ENCODE measurements at places on chromosomes 2 and 18.

- no peak for DNase-seq
These were observed 1.2 kb downstream of the ATG9A start for GRCh38 chr2:219228041-219228910.

DNA sequence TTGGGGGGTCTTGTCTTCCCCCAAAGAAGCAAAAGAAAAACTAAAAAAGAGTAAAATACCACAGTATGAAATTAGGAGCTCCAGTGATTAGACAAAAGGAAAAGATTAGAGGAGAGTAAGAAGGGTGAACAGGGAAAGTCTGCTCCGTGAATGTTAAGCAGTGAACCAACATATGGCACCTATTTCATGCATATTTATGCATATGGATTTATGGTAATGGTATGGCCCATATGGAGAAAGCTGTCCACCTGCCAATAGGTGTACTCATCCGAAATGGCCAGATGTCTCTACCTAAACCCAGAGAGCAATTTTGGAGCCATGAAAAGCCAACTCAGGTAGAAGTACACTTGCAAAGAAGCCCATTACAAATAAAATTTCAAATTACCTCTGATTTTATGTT, 404.0 kb upstream of the RAB6C start:
- DNase-seq: no peak

DNA sequence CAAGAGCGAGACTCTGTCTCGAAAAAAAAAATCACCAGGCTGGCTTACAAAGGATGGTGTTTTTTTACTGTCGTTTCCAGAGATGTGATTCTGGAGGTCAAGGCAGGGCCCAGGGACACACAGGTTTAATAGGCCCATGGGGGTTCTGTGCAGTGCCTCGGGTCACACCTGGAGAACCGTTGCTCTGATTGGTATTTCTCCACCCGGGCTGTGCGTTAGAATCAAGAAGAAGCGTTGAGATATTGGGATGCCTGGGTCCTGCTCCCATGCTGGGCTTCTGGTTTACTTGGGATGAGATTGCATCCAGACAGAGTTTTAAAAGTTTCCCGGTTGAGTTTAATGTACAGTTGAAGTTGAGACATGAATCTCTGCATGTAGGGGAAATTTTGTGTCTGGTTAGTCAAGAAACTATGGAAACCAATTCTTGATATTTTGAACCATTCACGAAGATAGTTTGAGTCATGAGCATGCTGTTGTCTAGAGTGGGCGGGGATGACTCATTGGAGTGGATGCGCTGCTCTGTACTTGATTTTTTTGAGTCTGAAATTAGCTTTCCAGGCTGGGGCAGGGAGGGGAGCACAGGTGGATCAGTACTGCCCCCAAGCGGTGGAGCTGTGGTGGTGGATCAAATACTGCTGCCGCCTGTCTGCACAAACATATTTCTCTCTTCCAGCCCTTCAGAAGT, 50.1 kb downstream of the GREB1 start:
- peak; percentile 42 for DNase-seq

DNA sequence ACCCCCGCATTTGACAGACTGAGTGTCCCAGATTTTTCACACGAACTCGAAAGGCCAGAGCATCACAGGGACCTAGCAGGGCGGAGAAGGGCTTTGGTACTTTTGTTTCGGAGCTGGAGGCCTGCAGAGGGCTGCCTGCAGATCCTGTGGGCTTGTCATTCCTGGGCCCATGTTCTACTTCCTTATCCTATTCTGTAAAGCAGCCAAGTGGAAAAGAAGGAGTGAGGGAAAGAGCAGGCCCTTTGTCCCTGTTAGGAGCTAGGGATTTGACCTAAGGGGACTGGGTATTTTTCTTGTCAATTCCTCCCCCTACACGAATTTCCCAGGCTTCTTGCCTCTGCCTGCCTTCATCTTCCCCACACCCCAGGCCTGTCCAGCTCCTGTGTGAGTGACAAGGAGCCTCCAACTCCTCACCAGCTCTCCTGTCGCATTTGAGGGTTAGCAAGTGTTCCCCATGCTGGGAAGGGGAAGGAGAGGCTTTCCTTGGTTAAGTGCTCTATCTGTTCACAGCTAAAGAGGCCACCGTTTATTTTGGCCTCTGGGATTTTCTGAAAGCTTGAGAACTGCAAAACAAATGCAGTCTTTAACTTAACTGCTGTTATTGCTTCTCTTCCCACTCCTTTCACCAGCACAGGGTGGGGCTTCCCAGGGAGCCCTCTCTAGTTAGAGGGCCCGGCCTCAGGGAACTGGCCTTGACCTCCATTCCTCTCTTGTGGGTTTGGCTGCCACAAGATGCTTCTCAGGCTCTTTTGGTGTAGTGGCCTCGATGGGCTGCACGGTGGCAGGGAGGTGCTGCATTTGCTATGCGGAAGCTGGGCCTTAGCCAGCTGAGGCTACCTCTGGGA, 61.2 kb downstream of the SGPP2 start:
- no peak for DNase-seq

- DNase-seq: no peak
These were observed 49.5 kb downstream of the LBH start for GRCh38 chr2:30280596-30281434.

- no peak for DNase-seq
These were observed 81.7 kb upstream of the NEUROD1 start for GRCh38 chr2:181762000-181762399.
